ENCODE measurements at places on chromosomes 12 and 14.

DNA sequence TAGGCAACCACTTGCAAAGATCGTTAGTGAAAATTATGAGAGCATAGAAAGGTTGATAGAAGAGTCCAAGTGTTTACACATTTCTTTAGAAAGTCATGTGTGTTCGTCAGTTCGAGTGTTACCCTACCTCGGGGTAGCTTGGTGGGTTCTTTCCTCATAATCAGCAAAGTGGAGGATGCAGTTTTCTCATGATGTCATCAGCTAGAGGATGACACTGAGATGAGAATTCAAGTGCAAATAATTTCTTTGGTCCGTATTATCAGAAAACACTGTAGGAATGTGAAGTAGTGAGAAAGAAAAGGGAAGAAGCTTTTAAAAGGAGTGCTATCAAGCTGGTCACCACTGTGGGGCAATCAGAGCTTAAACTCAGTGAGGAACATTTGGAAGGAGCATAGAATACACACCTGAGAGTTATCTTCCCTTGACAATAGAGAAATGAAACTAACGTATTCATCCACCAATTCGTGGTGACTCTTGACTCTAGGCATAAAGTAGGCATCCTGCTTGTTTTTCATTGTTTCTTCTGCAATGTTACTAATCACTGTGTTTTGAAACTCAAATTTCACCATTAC lies 1340.9 kb upstream of the TMEM132C start:
- no peak for DNase-seq

GRCh38 chr12:19764408-19764807 lies 325.1 kb downstream of the AEBP2 start:
- peak; percentile 41 for DNase-seq

GRCh38 chr14:68583548-68584280 lies 209.2 kb downstream of the ZFP36L1 start:
- no peak for DNase-seq

DNA sequence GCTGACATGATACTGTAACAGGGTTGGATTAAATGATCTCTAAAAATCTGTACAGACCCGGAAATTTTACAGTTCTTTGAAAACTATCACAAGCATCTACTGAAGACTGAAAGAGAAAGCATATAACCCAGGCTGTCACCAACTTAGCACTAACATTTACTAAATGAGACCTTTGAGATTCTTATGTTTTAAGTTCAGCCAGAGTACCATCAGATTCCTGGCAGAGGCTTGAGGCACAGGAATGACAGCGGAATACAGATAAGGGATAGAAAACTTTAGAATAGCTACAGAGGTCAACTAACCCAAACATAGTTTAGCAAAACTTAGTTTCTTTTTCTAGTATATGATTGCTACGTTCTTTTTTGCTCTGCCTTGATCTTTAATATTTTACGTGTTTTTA lies 91.6 kb upstream of the FERMT2 start:
- DNase-seq = no peak

DNA sequence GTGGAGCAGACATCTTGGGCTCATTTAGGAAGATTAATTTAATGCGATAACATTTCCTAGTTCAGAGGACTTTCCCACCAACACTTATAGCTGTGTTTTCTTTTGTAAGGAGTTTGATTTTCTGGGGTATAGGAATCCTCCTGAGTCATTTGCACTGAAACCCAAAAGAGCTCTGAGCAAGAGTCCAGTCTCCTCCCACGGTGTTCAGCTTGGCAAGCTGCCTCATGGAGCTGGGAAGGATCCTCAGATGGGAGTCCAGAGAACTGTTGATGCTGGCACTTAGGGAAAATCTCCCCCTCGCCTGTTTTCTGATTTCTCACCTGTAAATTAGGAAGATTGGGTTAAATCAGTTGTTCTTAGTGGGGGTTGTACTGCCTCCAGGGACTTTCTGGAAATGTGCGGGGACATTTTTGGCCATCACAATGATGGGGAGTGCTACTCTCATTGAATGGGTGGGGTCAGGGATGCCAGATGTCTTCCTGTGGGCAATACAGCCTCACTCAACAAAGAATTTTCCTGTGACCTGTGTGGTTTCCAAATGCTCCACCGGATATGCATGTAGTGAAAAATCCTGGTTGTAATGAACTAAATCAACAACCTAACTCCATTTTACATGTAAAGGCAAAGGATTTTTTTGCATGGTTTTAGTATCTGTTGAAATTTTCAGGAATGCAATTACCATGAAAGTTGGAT lies 150.6 kb downstream of the ADCK1 start:
- peak; percentile 38 for DNase-seq
